ENCODE measurements at places on chromosomes 3 and 15.
A peak's percentile ranks its signal among the peaks of the same experiment; 100 is the strongest.

DNA sequence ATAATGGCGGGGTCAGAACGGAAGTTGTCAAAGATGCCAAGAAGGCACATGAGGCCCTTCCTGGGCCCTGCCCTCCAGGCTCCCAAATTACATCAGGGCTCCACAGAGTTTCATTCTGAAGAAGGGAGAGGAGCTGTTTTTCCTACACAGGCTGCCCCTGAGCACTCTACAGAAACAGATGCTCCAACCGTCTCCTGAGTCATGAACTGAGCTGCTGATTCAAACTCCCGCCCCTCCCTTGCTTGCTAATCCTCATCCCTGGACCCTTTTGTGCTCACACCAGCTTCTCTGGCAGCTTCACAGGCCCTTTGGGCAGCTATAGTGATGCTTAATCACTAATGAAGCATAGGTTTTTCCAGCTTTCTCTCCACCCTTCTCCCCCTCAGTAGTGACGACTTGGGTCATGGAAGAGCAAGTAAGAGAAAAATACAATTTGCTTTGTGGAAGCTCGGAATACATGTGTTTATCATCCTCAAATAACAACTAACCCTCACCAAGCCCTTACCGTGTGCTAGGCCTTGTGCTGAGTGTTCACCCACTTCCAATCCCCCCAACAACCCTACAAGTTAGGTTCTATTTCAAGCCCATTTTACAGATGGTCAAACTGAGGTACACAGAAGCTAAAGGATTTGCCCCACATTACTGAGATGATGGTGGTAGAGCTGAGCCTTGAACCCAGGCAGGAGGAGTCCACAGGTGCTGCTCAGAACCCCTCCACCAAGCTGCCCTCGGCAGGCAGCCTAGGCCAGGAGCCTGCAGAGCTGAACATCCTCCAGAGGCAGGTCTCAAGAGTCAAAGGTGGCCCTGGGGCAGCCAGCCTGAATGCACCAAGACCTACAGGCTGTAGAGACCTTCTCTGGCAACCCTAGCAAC is 21.9 kb downstream of the MEGF11 start:
- DNase-seq, result no peak

DNA sequence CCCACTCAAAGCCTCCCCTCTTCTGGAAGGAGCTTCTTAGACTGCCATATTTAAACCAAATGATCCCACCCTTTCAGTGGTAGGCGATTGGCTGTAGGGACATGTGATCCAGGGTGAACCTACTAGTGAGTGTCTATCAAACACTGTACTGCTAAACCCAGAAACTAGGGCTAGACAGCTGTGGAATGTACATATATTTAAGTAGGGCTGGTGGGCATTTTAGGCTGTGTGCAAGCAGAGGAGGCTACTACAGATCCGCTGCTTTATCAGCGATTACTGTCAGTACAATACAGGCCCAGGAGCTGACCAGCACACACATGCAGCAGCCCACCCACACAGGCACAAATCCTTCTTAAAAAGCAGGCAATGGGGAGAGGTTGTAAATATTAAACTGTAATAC is 15.4 kb upstream of the LARP6 start:
- DNase-seq, result no peak

DNA sequence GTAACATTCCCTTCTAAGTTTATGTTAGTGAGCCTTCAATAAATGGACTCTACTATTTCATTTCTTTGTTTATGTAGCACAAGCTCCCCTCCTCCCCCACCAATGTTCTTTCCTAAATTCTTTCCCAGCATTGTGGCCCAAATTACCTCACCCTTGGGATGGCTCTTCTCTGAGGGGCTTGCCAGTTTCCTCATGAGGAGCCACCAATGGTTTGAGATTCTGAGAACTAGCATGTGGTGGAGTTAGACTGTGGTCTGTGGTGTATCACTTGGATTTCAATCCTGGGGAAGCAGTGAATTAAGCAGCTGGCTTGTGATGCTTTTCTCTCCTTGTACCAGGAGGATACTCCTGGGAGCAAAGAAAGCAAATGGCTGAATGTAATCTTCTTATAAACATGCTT is 50.0 kb upstream of the NPHP3 start:
- no peak for DNase-seq

DNA sequence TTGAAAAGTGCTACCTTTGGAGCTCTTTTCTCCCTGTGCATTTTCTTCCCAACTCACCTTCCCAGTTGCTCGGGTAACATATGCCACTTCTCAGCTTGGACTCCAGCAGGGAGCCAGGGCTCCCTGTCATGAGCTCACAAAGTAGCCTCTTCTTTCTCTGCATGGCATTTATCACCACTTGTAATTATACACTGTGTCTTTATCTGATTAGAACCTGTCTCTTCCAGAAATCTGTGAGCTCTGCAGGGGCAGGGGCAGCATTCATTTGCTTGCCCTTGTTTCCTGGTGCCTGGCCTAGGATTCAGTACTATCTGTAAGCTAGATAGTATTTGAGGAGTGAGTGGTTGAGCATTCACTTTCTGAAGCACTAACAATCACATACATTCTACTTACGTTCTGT is 100.9 kb downstream of the CLSTN2 start:
- no peak for DNase-seq

- peak; percentile 59 for DNase-seq
Measured at GRCh38 chr3:183807209-183807728, 18.1 kb downstream of the MAP6D1 start.

DNA sequence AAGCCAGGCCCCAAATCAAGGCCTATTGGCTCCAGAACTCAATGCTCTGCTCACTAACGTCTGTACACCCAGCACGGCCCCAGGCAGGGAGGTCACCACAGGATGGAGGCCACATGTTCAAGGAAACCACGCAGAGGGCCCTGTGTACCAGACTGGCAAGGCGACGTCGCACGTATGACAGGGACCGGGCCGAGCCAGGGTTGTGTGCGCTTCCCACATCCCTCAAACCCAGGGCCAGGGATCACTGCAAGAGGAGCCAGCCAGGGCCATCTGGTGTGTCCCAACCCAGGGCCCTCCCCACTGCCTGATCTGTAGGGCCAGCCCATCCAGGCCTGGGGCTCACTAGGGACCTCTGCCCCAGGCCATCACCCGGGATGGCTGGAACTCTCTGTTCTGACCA is 62.0 kb downstream of the ZNF445 start:
- DNase-seq, result no peak

Data from NCI-H1092 treated with DMSO at 0.1 percent for 48 hours (cell line).